Suppressor macrophage (primary cell): ENCODE measurements at places on chromosomes 2 and 18.

- DNase-seq: peak; percentile 35
These were observed 35.8 kb downstream of the SKOR2 start for GRCh38 chr18:47215554-47216138.

- DNase-seq: no peak
These were observed 111.4 kb downstream of the NBAS start for GRCh38 chr2:15449556-15450236.

DNA sequence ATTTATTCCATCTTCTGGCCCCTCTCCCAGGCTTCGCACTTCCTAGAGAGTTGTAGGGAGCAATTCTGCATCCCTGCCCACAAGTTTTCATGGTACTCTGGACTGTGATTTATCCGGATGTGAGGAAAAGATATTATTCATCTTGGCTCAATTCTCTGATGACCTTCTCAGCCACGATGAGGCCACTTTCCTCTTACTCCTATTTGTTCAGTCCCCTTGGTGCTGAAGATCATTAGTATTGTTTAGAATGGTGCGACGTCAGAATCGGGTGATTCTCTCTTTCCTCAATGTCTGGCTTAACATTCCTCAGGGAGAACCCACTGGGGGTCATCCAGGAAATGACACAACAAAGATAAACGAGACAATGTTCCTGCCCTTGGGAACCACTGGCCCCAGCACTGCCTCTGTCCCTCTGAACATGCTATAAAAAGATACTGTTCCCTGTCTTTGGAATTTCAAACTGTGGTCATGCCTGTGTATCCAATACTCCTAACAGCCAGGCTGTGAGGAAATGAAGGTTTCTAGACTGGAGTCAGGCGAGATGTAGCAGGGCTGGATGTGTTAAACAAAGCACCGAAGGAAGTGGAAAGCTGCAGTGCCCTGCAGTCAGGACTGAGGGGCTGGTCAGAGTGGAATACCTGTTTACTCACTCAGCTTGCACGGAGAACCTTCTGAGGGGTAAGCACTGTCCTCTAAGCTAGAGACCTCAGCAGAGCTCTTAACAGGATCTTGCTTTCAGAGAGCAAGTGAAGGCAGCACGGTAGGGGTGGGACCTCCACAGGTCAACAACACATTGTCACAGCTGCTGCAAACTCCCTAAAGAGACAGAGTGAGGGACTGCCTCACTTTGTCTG is 12.9 kb upstream of the GLI2 start:
- no peak for DNase-seq

- DNase-seq: no peak
These were observed 55.1 kb downstream of the MAP3K20 start for GRCh38 chr2:173130496-173131465.

DNA sequence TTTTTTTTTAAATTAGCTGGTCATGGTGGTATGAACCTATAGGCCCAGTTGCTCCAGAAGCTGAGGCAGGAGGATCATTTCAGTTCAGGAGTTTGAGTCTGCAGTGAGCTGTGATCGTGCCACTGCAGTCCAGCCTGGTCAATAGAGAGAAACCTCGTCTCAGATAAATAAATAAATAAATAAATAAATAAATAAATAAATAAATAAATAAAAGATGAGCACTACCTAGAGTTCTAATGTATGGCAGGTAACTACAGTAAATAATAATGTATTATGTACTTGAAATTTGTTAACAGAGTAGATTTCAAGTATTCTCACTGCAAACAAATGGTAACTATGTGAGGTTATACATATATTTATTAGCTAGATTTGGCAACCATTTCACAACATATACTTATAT is 697.9 kb upstream of the ID2 start:
- DNase-seq: no peak

- no peak for DNase-seq
These were observed 176.3 kb downstream of the ANAPC1 start for GRCh38 chr2:111707700-111708099.

DNA sequence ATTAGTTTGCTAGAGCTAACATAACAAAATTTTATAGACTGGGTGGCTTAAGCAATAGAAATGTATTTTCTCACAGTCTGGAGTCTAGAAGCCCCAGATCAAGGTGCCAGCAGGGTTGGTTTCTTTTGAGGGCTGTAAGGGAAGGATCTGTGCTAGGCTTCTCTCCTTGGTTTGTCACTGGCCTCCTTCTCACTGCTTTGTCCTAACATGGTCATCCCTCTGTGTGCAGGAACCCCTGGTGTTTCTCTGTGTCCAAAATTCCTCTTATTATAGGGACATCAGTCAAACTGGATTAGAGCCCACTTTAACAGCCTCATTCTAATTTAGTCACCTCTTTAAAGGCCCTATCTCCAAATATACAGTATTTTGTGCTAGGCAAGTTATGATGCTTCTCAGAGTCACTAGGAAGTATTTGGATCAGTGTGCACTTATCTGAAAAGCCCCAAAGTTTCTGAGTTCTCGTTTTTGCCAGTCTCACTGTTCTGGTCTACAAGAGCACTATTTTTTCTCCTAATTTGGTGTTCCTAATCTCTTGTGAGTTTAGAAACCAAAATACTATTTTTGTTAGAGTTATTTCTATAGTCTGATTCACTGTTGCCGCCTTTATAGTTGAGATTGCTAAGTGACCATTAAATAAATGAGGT is 29.0 kb downstream of the ZC3H6 start:
- no peak for DNase-seq

GRCh38 chr2:226600184-226600583 is 199.4 kb downstream of the IRS1 start:
- DNase-seq: no peak
